ENCODE measurements at places on chromosomes 3 and 15.
A peak's percentile ranks its signal among the peaks of the same experiment; 100 is the strongest.

GRCh38 chr3:154981201-154981600, 98.9 kb upstream of the MME start:
- no peak for DNase-seq

DNA sequence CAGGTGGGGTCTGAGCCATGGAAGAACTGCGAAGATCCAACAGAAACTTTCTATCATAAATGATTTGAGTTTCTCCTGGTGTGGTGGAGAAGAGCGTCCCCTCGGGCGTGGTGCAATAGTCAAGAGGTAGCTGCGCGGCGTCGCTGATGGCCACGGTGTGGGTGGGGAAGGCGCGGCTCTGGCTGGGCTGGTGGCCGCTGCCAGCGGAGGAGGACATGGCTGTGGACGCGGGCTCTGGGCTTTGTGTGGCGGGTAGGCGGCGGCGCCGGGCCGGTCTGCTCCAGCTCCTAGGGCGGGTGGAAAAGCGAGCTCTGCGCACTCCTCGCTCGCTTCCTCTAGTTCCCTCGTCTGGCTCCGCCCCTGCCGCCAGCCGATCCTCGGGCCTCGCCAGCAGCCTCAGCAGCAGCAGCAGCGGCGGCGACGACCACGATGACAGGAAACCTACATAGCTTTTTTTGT, 5.9 kb downstream of the STARD9 start:
- DNase-seq: peak; percentile 43

DNA sequence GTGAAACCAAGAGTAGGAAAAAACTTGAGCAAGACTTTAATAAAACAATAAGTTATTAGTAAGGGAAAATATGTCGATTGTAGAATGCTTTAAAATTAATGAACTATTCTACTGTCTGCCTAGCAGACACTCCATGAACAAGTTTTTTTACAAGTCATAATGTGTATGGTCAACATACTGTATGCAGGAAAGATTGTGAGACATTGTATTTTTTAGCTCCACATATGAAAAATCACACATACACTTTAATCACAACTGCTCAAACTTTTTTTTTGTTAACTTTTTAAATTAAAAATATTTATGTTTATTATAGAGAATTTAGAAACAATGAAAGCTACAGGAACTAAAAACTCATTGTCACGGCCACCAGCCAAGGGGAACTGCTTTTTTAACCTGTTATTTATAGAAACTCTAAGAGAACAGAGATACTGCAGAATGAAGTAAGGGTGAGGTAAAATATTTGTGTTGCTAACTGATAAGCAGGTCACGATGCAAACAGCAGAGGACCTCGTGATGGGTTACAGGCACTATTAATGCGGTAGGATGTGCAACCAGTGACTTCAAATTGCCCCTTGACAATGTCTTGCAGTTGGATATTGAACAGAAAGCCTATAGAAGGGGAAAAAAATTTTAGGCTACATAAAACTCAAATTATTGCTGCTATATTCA, 53.0 kb downstream of the THSD4 start:
- DNase-seq: no peak

DNA sequence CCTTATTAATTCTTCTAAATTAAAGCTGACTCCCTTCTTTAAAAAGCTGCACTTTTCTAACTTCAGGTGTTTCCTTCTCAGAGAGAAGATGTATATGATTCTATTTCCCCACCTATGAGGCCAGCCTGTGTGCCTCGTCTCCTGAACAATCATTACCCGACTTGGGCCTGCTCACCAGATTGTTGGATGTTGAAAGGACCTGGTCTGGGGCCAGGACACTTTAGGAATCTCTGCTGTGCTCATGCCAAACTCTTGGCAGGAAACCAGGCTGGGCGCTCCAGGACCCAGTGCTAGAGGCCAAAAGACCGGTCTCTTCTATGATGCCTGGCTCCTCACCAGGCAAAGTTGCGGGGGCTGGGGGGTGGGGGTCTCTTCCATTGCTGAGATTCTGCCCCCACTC, 16.9 kb upstream of the LRRC31 start:
- DNase-seq: no peak

DNA sequence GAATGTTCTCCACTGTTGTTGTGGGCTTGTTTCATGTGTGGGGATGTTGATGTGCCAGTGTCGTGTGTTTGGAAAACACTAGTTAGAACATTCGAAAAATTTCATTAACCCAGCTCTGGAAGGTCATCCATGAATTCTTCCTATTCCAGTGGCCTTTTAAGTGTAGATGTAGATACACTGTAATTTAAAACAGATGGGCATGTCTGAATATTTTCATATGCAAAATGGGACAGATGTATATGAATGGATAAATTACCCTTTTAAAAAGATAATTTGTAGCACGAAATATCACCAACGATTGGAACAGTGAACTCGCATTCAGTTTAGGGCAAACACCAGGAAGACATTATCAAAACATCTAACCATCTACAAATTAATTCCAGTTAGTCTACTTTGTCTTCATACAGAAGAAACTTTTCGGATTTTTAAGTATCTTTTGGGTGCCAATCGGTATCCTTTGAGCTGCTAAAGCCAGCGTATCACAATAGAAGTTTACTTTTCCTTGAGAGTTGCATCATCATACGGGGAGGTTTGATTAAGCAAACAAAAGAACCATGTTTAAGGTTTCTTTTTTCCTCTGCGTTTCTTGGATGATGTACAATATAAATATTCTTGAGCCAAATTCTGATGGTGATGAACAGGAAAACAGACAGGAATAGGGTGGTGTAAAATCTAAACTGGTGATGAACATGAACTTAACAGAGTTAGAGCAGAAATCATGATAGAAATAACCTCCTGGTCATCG, 528.1 kb downstream of the FOXP1 start:
- DNase-seq: no peak

Data from stimulated activated CD4-positive, alpha-beta T cell treated with anti-CD3 and anti-CD28 coated beads, Interleukin-1b, Interleukin-23, amount 100 ng/mL, for 1 hour (primary cell).